Hepatic stellate cell (primary cell): ENCODE measurements at places on chromosomes 3 and 15.

DNA sequence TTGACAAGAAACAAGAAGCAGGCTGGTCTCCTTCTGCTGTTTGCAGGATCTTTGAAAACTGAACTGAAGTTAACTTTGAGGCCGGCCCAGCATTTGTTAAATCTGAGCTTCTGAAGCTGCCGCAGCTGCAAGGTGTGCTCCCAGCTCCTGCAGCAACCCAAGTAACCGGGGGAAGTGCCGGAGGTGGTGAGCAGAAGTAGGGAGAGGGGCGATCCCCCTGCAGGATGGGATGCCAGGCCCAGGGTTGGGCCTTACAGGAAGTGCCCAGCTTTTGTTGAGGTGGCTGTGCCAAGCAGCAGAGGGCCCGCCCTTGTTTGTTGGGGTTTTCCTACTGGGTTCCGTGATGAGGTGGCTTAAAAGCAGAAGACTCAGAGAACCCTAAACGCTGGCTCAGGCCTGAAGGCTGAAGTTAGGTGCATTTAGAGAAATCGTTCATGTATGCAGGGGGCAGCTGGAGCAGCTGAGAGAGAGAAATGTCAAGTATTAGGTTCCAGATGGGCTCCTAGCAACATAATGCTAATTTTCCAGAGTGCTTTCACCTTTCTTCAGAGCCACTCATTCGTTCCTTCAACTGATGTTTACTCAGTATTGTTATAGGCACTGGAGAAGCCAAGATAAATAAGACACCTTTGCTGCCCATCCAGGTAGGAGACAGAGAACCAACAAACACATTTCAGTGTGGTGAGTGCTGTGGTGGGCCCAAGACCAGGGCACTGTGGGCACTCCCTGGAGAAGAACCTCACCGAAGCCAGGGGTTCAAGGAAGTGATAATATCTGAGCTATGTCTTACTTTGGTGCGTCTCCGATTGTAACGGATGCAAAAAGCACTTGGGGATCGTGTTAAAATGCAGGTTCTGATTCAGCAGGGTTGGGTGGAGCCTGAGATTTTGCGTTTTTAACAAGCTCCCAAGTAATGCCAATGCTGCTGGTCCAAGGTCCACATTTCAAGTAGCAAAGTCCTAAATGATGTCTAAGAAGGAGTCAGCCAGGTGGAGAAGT is 42.2 kb upstream of the PLCL2 start:
- no peak for DNase-seq

- DNase-seq, result no peak
These were observed 162.7 kb upstream of the LYSMD4 start for GRCh38 chr15:99895956-99896311.

- DNase-seq, result no peak
These were observed 5.1 kb downstream of the ABHD5 start for GRCh38 chr3:43695863-43696262.

DNA sequence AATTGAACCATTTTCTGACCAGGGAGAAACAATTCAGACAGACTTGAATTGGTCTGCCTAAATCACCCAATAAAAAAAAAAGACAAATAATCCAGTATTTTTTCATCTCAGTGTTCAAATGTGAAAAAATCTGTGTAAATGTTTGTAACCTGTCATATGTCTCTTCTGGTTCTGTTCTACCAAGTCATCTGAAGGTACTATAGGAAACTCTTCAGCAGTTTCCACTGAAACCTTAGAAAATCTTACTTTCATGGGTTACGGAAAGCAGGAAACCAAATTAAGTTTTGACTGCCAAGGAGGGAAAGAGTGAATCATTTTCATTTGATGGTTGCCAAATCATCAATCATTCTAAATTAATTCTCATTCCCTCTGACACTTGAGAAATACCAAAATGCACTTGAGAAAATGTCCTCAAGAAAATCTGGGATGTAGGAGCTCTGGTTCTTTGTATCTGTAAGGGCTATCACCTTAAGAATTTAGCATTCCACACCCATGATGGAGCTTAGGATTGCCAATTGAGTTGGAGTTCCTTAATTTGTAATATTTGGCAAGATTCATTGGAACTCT is 278.2 kb upstream of the KCNH8 start:
- DNase-seq, result no peak

- DNase-seq, result no peak
These were observed 22.9 kb downstream of the B3GNT5 start for GRCh38 chr3:183275937-183276336.

DNA sequence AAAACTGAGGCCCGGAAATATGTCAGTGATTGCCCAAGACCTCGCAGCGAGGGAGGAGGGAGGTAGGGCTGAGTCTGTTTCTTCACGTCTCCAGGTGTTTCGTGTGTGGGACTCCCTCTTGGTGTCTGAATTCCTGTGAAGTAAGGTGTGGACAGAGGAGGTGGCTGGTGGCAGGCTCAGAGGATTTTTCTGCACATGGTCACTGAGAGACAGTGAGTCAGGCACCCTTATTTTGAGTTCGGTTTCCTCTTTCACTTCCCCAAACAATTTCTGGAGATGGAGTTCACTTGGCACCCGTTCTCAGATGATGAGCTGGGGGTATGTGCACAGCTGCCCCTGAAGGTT is 46.3 kb upstream of the VPS8 start:
- no peak for DNase-seq

DNA sequence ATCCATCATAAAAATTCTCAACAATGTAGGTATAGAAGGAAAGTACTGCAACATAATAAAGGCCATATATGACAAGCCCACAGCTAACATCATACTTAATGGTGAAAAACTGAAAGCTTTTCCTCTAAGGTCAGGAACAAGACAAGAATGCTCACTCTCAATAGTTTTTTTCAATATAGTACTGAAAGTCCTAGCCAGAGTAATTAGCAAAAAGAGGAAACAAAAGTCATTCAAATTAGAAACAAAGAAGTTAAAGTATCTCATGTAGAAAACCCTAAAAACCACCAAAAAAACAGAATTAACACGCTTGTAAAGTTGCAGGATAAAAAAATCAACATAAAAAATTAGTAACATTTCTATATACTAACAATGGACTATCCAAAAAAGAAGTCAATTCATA is 61.8 kb downstream of the MYH15 start:
- DNase-seq, result no peak

DNA sequence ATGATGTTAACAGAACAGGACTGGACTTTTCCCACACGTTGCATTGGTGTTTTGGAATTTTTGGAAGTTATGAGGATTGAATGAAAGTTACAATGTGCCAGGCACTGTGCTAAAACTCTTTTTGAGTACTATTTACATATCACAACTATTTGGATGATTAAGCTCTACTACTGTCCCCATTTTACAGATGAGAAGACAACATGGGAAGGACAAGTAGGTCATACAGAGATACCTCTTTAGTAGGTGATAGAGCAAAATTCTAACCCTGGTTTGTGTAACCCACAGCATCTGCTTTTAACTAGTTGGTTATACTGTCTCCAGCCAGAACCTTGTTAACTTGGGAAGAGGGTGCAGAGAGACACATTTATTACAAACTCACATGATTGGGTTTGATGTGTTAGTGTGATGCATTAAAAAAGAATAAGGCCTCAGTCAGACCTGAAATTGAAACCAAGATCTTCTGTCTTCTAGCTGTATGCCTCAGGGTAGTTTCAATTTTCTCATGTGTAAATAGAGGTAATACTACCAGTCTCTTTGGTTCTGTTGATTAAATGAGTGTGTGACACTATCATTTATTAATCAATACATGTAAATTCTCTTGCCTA is 1.4 kb downstream of the NDUFB4 start:
- no peak for DNase-seq

DNA sequence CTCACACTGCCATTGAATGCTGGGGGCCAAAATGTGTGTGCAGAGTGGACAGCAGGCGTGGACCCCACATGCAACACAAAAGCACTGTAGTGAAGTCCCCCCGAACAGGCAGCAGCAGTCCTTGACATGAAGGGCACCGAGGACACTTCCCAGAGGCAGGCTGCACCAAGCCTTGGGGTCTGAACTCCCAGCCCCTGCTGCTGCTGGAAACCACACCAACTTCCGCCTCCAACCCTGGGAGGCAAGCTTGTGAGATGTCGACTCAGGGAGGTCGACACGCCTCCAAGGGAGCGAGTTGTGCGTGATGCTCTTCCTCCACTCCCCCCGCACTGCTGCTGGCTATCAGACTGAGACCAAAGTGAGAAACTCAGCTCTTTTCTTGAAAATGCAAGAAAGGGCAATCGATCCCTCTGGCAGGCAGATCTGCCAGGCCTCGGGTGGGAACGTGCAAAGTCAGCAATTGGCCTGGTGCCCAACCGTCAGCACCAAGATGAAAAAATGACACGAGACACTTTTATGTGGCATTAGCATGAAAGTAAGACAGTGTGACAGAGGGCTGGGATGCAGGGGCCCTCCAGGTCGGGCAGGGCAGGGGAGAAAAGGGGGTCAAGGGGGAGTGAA is 43.6 kb downstream of the WHAMM start:
- no peak for DNase-seq

DNA sequence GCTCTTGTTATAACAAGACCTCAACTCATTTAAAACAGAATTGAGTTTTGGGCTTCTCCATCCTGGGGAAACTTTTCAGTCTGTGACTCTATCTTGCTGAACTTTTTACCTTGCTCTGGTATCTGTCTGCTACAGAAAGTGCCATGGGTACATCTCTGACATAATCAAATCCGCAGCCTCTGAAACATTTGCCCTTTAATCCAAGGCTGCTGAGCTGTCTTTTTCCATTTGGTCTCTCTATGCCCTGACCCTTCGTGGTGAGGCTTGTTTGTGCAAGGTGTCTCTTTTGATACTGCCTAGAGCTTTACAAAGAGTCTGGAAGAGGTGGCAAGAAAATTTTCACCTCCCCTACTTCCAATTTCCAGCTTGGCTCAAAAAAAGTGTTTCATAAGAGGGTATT is 11.3 kb downstream of the TMEM108 start:
- no peak for DNase-seq

GRCh38 chr3:12503126-12503957 is 19.1 kb downstream of the TSEN2 start:
- no peak for DNase-seq

GRCh38 chr3:187181454-187182170 is 15.7 kb upstream of the RTP1 start:
- DNase-seq, result no peak

GRCh38 chr15:33149919-33150318 is 44.6 kb downstream of the FMN1 start:
- no peak for DNase-seq

GRCh38 chr3:143884861-143885260 is 36.6 kb upstream of the SLC9A9 start:
- DNase-seq, result no peak

DNA sequence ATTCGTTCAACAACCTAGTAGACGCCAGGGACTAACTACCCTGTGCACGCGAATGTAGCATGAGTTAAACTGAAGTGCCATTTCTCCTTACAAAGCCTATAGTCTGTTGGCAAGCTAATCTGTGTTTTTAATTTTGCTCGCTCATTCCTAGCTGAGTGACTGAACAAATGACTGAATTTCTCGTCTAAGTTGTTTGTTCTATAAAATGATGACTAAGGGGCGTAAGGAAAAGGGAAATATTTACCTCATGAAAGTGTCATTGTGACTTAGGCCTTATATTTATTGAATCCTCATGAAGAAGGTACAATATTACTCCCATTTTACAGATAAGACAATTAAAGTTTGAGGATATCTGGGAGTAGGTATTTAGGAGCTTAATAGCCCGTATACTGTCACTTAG is 818.3 kb upstream of the ALCAM start:
- no peak for DNase-seq

GRCh38 chr3:31358473-31359070 is 174.2 kb upstream of the STT3B start:
- no peak for DNase-seq

GRCh38 chr3:183131186-183131725 is 31.3 kb downstream of the LAMP3 start:
- DNase-seq, result no peak

DNA sequence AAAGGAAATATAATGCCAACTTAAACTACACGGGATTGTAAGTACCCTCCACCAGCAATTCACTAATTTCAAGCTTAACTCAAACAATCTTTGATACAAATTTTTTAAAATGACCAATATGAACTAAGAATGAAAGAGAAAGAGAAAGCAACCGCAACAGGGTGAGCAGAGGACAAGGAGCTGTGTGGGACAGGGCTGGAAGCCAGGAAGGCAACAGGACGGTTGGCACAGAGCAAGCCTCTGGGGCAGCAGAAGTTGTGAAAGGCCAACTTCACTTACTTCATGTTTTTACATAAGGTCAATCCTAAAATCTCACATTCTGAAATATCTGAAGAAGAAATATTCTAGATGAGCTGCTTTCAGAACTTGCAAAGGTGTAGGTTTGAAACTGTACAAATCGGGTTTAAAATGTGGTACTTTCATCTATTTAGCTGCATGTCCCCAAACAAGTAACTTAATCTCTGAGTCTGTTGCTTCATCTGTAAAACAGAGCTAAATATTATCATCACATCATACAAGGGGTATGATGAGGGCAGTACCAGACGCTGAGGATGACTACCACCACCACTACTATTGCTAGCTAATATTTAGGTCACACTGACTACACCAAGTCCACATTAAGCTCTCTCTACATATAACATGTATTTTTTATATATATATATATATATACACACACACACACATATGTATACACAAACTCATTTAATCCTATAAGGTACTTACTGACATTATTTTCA is 101.7 kb downstream of the IGSF11 start:
- no peak for DNase-seq

GRCh38 chr3:24622696-24623225 is 128.1 kb upstream of the THRB start:
- no peak for DNase-seq

GRCh38 chr15:91202510-91203102 is 102.5 kb downstream of the SV2B start:
- no peak for DNase-seq

GRCh38 chr3:15875016-15875689 is 77.4 kb upstream of the ANKRD28 start:
- DNase-seq, result peak; percentile 60

DNA sequence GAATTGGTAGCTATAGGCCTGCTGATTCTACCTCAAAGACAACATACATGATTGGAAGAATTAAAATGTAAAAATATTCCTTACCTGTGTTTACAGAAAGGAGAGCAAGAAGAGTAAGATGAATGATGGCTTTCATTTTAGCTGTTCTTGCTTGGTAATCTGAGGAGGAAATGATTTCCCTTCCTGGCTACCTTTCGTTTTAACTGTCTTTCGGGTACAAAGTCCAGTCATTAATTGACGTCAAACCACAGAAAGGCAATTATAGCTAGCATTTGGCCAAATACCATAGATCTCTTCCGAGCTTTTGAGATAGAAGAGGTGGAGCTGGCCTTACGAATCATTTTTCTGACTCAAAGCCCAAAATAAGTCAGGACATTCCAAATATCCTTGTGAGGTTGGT is at the start of gene MUC13:
Gene MUC13, minus strand, starts transcription at position 175 of the 400 bp plus-strand sequence. Its CDS starts 39 bp downstream, at position 136.
- no peak for DNase-seq

- DNase-seq, result peak; percentile 83
These were observed 20.4 kb downstream of the RARRES1 start for GRCh38 chr3:158711886-158712285.
